Spleen (tissue), 13 donors: ENCODE measurements at places on chromosomes 5 and 9. TPM values are rescaled to one million over a fixed set of nuclear protein-coding genes. Genes with fewer than 3 reads are reported as not detected.

The MEIKIN gene
- total RNA-seq: not detected

The HMGXB3 gene
- total RNA-seq: 29.5 TPM

DNA sequence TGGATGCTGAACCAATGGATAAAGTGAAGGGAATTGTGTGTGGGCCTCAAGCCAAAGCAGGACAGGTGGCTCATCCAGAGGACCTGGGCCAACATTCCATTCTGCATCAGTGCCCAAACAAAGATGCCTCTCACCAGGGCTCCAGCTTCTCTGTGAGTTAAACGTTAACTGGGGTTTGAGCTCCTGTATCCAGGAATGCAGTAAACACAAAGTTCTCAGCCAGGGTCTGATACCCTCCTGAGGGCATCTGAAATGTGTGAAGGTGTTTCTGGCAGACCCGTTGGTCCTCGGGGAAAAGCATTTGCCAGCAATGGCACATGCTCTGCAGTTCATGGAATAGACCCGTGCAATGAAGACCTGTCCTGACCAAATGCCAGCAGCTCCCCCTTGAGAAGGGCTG is 33.9 kb upstream of the AOPEP start:
- H3K27ac ChIP-seq: no peak overlapping the region
- DNase-seq: no peak
- no peaks in the 10 kb centered on the region for H3K36me3 ChIP-seq
- H3K4me3 ChIP-seq: no peak overlapping the region
- no peaks in the 10 kb centered on the region for H3K4me1 ChIP-seq

DNA sequence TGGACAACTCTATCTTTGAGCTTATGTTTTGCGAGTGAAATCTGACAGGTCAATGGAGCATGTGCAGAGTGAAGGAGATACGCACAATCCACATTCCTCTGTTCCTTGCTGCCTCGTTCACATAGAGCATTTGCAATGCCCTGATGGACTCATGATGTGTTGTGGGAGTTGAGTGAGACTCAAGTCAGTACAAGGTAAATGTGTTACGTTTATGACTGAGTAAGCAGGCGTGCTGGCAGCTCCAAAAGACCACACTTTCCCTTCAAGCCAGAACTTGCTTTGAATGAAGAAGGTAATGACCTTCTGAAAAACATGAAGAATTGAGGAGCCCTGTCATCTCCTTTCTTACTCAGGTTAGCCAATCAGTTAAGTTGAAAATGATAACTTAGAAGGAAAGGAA is 477.8 kb downstream of the CTNND2 start:
- no peaks in the 10 kb centered on the region for H3K27me3 ChIP-seq
- H3K4me1 ChIP-seq: no peaks in the 10 kb centered on the region
- DNase-seq: no peak
- H3K36me3 ChIP-seq: no peaks in the 10 kb centered on the region
- no peak overlapping the region for H3K27ac ChIP-seq

DNA sequence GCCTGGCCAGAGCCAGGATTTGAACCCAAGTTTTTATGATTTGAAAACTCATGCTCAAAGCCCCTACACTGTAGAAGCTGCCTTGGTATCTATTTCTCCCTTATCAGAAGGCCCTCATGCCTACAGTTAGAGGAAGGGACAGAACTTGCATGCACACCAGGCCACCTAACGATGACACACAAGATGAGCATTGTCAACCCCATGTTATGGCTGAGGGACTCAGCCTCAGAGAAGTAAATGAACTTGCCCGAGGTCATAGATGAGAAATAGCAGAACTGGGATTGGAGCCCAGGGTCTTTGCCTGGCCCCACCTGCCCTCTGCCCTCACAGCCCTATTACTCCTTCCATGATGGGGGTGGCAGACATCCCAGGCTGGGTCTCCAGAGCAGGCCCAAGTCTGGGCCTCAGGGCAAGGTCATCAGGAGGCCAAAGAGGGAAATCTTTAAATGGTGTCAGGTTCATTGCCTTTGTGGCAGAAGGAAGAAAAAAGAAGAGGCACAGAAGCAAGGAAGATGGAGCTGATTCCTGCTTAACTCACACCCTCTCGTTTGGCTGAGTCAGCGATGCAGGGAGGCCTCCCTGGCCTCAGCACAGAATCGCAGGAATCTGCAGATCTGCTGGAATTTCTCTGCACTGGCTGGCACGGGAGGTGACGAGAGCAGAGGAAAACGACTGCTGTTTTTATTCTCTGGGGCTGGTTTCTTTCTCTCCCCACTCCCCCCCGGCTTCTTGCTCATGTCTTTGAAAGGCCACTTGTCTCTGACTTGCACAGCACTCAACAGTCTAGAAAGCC is 20.6 kb upstream of the CRB2 start:
- no peaks in the 10 kb centered on the region for H3K36me3 ChIP-seq
- H3K4me3 ChIP-seq: no peak overlapping the region
- H3K27me3 ChIP-seq: no peaks in the 10 kb centered on the region
- no peak for DNase-seq

DNA sequence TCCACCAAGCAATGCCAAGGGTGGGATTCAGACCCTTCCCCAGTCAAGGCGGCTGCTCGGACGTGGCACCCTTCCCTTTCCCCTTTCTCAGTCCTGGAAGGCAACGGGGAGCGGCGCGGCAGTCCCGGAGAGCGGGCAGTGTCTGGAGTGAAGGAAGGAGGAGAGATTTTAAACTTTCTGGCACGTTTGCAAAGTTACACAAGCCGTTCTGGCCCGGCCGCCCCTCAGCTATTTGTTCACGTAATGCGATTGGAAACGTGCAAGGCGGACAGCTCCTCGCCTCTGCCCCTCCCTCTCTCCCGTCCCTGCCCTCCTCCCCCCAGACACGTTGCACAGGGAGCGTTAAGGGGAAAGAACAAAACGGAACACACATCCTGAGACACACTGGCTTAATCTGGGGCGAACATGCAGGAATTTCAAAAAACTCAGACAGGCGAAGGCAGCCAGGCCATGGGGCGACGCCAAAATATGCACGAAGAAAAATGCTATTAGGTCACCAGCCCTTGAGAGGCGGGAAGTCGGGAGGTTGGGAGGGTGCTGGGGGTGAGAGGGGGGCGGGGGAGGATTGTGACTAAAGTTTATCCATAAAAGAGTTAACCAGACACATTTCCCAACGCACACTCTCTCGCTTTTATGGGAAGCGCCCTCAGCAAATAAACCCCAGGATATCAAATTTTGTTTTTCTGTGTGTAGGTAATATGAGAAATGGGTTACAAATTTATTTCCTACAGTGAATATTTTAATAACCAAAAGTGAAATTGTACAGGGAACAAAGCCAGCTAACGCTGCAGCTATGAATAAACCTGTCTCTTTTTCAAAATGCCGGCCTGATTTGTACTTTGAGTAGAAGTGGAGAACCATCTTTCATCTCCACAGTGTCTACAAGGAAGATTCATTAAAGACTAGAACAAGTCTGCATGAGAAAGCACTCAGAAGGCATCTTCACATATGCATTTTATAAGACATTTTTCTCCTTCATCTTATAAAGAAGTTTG is at the start of gene LOX:
Gene LOX, minus strand, starts transcription at position 144 of the 995 bp plus-strand sequence. CDS start 274 bp downstream, outside the sequence.
- peaks cover 20% of the 10 kb centered on the region for H3K4me1 ChIP-seq
- DNase-seq: no peak
- peak within 1 kb of the TSS; percentile 35 for H3K27ac ChIP-seq
- peaks cover 48% of the 10 kb centered on the region for H3K27me3 ChIP-seq
- H3K4me3 ChIP-seq: peak within 1 kb of the TSS; percentile 54

DNA sequence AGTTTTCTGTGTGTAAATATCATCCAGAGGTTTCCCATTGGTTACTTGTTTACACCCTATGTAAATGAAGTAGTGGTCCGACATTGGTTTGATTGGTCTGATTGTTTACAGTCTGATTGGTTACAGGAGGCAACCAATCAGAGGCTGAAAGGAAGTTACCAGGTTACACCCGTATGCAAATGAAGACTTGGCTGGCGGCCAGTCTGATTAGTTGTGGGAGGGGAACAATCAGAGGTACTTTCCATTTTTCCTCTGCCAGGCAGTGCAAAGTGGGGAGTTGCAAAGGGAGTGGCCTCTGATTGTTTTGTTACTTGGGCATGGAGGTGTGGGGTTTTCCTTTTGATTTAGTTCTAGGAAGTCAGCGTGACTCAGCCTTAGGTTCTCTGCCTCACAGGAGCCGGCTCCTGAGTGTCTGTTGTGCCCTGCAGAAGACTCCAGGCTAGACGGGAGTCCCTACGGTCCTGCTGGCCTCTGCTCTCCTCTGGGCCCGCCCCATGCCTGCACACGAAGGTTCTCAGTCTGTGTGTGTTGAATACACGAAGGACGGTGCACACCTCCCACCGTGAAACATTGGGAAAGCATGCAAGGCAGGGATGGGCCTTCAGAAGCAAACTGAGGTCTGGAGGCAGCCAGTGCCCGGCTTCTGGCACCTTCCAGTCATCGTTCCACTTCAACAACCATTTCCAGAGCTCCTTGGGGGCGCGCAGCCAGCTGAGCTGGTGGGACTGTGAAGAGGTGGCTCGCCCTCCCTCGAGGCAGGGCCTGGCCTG is 42.9 kb downstream of the OLFM1 start:
- no peaks in the 10 kb centered on the region for H3K4me1 ChIP-seq
- peaks cover 40% of the 10 kb centered on the region for H3K27me3 ChIP-seq
- DNase-seq: no peak
- no peak overlapping the region for H3K4me3 ChIP-seq
- no peaks in the 10 kb centered on the region for H3K36me3 ChIP-seq

DNA sequence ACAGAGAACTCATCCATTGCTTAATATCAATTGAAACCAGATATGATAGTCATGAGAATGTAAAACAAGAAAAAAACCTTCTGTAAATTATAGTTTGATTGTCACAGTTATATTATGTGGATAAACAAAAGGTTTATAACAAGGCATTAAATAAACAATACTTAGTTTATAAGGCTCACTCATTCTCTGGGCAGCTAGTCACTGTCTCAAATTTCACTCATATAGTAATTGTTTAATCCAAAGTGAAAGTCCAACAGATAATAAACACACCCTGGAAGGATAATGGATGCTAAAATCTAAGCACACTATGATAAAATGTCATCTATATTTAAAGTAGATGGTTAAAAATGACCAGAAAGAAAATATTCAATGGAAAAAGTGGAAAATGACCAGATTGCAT is 30.8 kb upstream of the SLC12A2 start:
- no peak overlapping the region for H3K27ac ChIP-seq
- DNase-seq: no peak
- no peaks in the 10 kb centered on the region for H3K27me3 ChIP-seq
- peaks cover 6% of the 10 kb centered on the region for H3K36me3 ChIP-seq
